ENCODE measurements at places on chromosomes 1 and 21.

DNA sequence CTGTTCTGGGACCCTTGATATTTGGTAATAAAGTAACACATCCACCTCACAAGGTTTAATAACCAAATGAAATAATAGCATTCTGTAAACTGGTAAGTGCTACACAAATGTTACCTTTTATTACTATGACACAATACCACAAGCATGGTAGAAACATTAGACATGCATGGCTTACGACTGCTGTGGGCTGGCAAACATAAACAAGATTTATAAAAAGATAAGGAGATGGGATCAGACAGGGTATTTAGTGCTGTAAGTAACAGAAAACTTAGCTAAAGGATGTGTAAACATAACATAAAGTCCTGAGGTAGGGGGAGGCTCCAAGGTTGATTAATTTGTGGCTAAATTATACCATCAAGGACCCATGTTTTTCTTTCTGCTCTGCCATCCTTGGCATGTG is 212.6 kb downstream of the BARHL2 start:
- DNase-seq = no peak

DNA sequence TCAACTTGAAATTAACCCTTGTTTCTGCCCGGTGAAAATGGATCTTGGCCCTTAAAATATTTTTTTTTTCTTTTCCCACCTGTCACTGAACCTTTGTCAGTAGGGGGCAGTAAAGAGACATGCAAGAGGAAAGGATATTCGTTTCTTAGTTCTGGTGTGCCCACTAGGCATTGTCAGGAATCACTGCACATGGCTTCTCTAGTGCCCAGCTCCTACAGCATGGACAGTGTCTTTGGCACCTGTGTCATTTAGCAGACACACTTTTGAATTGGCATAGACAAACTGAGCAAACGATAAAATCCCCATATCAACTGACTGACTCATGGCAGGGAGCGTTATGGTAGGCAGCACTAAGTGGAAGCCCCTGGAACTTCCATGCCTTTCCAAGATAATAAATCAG is 1048.1 kb downstream of the BRINP3 start:
- DNase-seq = peak; percentile 78

DNA sequence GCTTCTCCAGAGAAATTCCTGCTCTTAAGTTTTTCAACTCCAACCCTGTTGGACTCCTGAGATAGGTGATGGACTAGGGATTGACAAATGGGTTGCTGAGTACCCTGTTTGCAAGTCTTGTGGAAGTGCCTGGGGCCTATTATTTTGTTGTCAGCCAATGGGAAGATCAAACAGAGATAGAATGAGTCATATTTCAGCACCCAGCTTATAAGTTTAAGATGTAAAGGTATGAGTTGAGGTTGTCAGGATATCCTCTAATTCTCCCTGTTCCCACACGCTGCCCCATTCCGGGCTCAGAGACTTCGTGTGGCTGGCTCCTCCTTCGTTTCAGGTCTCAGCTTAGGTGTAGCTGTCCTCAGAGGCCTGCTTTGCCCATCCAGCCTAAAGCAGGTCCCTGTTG is 91.8 kb downstream of the CENPF start:
- no peak for DNase-seq

GRCh38 chr1:244502630-244503029 is 41.6 kb downstream of the CATSPERE start:
- no peak for DNase-seq

DNA sequence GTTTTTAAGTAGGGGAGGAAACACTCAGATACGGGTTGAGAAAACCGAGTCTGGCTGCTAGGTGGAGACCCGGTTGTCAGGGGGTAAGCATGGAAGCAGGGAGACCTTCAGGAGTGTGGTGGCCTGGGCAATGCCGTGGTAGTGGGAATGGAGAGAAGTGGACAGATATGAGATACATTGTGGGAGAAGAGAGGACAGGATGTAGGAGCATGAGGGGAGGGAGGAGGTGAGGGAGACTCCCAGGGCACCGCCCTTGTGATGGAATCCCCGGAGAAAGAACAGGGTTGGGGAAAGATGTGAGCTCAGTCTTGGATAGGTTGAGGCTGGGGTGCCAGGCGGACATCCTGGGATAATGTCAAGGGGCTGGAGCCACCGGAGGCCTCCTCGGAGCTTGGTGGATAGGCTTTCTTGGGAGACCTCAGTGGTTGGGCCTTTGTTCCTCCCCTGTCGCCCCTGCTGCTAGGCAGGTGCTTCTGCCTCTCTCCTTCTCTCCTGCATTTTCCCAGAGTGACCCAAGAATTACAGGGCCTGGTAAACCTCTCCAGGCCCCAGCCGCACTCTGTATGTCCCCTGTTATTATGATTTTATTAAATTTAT is 21.3 kb downstream of the ZNF362 start:
- DNase-seq = no peak

GRCh38 chr1:28139025-28139712 is 37.3 kb downstream of the PTAFR start:
- DNase-seq = no peak

GRCh38 chr1:74583397-74583796 is 71.0 kb upstream of the LRRC53 start:
- DNase-seq = no peak

- no peak for DNase-seq
Measured at GRCh38 chr21:38504066-38504465, 5.8 kb upstream of the ERG start.

All from NT2/D1 (cell line).